Activated T-cell treated with anti-CD3 and anti-CD28 coated beads, Interleukin-2, amount 50 U/mL, for 48 hours (primary cell): ENCODE measurements at places on chromosomes 6 and 20.

- peak; percentile 69 for DNase-seq
Measured at GRCh38 chr6:118660218-118660569, 8.8 kb upstream of the CEP85L start.

DNA sequence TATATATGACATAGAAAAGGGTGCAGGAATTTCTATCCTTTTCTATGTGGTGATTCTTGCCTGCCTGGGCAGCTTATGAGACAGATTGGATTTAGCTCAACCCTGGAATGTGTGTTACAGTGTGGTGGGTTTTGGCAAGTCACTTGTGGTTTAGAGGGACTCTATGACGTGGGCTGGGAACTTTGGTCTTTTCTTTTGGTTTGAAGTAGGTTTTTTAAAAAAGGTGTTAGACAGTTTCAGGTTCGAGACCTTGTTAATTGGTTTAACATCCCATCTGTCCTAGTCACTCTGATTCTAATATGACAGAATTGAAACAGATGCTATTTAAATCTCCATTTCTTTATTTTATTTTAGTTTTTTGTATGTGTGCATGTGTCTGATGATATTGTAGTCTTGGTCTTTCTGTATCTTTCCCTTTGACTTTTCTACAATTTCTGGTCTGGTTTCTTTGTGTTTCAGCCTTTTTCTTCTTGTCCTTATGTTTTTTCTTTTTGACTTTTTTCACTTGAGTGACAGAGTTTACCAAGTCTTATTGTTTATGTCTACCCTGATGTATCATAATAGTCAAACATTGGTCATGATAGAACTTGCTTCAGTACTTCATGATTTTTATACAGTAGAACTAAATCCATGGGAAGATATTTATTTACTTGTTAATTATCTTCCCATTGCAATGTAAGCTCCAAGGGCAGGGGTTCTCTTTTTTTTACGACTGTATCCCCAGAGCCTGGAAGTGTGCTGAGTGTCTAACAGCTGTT, 174.3 kb downstream of the CDKAL1 start:
- DNase-seq = no peak

DNA sequence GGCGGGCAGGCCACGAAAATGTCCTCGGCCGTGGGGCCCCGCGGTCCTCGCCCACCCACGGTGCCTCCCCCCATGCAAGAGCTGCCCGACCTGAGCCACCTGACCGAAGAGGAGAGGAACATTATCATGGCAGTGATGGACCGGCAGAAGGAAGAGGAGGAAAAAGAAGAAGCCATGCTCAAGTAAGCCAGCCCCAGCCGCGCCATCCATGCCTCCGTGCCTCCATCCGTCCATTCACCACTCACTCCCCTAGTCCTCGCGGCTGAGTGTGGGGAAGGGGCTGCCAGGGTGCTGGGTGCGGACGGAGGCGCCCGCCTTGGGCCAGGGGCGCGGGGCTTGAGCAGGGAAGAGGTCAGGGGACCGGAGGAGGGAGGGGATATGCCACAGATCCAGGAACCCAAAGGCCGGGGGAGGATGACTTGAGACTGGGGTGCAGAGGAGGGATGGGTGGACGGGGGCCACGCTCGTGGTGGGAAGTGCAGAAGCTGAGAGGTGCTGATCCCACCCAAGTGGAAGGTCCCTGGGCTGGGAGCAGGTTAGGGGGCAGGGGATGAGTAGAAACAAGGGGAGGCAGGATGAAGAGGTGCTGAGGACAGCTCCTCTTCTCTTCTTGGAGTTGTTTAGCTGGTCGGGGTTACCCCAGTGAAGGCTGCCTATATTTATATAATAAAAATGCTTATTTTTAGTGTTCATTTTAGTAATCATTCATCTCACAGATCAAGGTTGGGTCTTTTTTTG, 825 bp downstream of the RIMS1 start:
- DNase-seq = no peak

DNA sequence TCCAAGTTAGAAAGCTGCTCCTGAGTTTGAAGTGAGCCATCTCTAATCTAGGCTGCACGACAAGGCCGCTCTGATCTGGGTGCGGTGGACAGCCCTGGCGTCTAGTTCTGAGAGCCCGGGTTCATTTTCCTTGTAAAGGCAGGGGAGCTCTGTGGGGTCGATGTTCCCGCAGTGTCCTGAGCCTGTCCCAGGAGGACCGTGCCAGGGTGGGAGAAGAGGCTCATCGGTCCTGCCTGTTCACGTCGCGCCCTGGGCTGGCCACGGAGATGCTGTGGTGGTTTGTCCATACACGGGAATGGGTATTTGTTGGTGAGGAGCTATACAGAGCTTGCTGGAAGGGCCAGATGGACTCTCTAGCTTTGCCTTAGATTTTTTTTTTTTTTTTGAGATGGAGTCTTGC, 27.0 kb downstream of the PSMG4 start:
- DNase-seq = no peak

DNA sequence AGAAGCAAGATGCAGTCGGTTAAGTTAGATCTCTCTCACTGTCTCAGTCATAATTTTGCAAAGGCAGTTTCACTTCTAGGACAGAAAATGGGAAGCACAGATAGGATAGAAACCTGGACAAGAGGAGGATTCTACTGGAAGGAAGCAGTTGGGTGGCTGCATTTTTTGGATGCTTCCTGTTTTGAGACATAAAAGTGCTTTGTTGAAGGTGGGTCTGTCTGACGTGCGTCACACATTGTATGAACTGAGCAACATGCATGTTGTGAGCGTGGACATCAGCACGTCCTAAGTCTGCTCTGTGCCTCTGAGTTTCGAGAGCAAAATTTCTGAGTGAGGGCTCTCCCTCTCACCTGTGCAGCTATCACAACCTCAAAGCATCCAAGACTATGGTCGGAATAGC, 68.7 kb upstream of the SNX9 start:
- DNase-seq = no peak

GRCh38 chr20:46930640-46931339, 36.1 kb downstream of the EYA2 start:
- no peak for DNase-seq

DNA sequence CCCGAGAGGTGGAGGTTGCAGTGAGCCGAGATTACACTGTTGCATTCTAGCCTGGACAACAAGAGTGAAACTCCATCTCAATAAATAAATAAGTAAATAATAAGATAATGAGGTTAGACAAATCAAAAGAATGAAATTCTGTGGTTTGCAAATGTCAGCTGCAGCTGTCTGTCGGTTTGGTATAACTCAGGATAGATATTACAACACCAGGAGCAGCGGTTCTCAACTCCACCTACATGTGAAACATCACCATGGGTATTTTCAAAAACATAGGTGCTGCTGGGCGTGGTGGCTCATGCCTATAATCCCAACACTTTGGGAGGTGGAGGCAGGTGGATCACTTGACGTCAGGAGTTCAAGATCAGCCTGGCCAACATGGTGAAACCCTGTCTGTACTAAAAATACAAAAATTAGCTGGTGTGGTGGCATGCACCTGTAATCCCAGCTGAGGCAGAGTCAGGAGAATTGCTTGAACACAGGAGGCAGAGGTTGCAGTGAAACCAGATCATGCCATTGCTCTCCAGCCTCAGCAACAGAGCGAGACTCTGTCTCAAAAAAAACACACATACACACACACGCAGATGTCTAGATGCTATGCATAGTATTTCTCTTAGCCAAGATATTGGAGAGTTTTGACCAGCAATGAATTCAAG, 126.1 kb upstream of the LAMP5 start:
- no peak for DNase-seq

GRCh38 chr6:20978151-20978614, 443.9 kb downstream of the CDKAL1 start:
- no peak for DNase-seq

- DNase-seq = no peak
Measured at GRCh38 chr20:10649797-10650160, 24.0 kb downstream of the JAG1 start.

DNA sequence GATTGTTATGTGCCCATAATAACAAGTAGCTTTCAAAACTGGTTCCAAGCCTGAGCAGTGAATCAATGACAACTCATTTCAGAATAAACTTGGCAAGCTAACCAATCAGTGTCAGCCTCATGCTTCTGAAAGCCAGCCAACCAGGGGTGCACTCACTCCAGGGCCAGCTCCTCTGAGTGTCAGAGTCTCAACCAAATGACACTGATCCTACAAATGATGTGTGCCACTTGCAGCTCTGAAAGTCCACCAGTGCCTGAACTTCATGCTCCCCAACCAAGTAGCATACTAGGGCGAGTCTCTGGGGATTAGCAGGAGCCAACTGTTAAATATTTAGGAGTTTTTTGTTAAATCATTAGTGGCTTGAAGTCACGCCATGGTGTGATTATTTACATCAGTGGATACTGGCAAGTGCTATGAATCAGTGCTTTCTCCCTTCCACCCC, 4.5 kb downstream of the IYD start:
- DNase-seq = no peak

GRCh38 chr6:17972978-17973622, 14.3 kb downstream of the KIF13A start:
- no peak for DNase-seq

DNA sequence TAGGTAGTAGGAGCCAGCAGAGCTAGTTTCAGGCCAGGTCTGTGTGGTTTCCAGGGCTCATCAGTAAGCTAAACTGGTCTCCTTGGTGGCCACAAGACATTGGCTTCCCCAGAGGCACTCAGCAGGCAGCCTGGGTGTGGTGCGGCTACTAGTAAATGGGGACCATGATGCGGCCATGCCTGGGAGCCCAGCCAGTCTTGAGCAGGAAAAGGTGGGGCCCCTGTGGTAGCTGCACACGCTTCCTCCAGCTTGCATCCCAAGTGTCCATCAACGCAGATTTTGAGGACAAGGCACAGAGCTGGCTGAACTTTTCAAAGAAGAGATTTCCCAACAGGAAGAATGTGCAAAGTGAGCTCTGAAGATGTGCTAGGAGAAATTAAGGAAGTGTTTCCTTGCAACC, 107.4 kb upstream of the NAA20 start:
- no peak for DNase-seq

DNA sequence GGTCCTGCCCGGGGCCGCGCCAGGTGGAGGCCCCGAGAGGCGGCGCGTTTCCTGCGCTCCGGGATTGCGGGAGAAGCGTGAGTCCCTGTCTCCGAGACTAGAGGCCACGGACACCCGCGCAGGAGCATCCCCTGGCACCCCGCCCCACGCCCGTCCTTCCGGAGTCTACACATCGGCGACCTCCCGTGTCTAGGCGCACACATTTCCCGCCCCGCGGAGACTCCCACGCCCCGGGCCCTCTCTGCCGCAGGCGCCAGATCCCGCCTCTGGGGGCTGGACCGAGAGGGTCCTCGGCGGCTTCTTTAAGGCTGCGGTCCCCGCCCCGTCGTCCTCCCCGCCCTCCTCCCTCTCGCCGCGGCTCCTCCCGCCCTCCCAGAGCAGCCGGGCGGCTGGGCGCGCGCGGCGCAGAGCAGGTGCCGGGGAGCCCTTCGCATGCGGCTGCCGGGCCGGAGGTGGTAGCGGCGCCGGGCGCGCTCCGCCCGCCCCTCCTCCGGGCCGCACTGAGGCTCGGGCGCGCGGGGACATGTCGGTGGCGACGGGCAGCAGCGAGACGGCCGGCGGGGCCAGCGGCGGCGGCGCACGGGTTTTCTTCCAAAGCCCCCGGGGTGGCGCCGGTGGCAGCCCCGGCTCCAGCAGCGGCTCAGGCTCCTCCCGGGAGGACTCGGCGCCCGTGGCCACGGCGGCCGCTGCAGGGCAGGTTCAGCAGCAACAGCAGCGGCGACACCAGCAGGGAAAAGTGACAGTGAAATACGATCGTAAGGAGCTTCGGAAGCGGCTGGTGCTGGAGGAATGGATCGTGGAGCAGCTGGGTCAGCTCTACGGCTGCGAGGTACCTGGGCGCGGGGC, at the start of gene PPP1R14C:
TSS of gene PPP1R14C (plus strand) at position 375 of the 846 bp plus-strand sequence. CDS start at position 524, 149 bp downstream.
- peak; percentile 44 for DNase-seq

DNA sequence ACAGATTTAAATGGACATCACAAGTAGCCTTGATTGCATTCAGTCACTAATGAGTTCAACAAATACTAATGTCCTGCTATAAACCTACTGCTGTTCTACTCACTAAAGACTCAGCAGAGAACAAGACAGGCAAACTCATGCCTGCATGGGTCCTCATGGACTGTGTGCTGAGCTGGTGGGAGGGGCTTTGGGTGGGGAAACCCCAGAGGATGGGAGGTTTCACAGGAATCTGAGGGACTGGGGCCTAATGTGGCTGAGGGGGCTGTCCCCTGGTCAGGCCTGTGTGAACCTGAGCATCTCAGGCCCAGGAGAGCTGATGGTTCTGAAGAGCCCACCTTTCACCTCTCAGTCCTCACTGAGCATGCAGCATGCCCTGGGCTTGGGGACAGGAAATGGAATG, 1.4 kb downstream of the CST8 start:
- no peak for DNase-seq

GRCh38 chr6:30940361-30940986, at the start of gene MUCL3:
TSS of gene MUCL3 (plus strand) at chr6:30940973. CDS start at chr6:30941000, 27 bp downstream.
- no peak for DNase-seq

GRCh38 chr6:127518710-127519468, at the start of gene MTCL3:
TSS of gene MTCL3 (minus strand) at chr6:127519335.
- DNase-seq = peak; percentile 72

DNA sequence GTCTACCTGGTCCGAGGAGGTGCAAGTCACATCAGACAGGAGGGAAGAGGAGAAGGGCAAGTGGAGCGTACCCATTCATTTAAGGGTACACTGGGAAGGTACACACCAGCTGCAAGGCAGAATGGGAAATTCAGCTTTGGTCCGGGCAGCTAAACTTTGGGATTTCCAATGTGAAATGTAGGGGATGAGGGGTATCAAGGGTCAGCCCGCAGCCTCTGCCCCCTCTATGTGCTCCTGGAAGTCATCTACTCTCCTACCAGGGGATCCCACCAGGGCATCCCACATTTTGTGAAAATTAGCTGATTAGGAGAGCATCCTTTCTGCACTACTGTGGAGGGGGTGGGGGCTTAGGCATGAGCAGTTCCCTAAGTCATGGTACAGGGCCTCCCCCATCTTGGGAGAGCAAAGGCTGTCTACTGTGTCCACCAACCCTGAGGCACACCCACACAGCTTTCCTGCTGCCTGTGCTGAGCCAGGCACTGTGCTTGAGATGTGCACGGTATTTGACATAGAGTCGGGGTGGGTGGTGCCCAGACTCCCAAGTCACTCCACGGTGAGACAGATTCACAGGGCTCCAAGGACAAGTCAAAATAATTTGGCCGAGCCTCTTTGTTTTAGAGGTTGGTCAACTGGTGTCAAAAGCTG, 189.1 kb upstream of the SULF2 start:
- DNase-seq = no peak

- no peak for DNase-seq
Measured at GRCh38 chr6:148508401-148509041, 165.9 kb downstream of the SASH1 start.

DNA sequence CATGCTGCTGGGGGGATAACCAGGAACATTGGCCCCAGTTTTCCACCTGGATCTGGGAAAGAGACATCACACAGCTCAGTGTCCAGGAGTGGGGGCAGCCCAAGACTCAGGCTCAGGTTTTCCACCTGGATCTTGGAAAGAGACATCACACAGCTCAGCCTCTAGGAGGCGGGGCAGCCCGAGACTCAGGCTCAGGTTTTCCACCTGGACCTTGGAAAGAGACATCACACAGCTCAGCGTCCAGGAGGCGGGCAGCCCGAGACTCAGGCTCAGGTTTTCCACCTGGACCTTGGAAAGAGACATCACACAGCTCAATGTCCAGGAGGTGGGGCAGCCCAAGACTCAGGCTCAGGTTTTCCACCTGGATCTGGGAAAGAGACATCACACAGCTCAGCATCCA, 361.6 kb downstream of the THBS2 start:
- DNase-seq = no peak
